IMR-90 (cell line): ENCODE measurements at places on chromosomes 4 and X.

DNA sequence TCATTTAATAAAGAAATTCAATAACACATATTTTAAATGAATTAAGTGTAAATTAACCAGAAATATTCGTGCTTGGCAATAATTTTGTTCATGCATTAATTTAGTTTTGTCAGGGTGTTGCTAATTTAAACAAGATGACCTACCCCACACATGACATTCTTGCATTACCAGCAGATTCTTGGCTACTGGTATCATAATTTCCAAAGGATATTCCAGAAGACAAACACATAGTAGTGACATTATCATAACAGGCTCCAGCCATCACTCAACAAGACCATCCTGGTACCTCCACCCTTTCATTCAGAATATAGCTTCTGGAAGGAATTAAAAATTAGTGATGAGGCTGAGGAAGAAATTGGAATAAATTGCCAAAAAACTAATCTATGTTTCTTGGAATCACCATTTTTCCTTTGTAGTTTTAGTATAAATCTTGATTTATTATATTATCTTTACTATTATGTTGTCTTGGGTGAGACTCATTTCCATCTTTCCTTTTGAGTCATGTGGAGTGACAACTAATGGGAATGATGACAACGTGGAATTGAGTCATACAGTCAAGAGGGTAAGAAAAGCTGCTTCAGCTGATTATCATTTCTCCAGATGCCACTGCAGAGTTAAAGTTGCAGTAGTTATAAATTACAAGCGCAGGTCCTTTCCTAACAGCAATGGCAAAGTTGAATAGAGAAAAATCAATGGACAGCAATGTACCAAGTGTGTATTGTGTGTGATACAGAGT, 30.9 kb upstream of the HHIP start:
- DNase-seq: peak; percentile 60

GRCh38 chr4:140575489-140575888, 6.7 kb upstream of the UCP1 start:
- DNase-seq: no peak

- no peak for DNase-seq
Measured at GRCh38 chr4:95038791-95039190, 281.0 kb downstream of the BMPR1B start.

DNA sequence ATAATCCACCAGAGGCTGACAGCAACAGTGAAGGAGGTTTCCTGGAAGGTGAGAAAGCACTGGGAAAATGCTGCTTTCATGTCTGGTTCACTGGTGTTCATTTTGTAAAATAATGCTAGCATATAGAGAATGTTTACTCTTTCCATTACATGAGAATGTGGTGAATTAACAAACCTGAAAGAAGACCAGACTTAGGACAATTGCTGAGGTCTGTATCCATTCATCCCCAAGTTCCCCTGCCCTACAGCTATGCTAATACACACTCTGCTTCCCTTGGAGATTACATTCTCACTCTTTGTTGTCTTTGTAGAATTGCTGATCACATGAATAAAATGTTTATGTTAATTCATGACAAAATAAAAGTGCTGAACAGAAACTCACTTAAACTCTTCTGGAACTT, 99.5 kb downstream of the ARHGAP6 start:
- no peak for DNase-seq

GRCh38 chr4:33941854-33942253, 2302.5 kb downstream of the ARAP2 start:
- DNase-seq: no peak

GRCh38 chrX:10049236-10049635, 82.1 kb downstream of the CLDN34 start:
- DNase-seq: peak; percentile 4

- peak; percentile 25 for DNase-seq
Measured at GRCh38 chr4:140423106-140423505, 4.3 kb downstream of the CLGN start.

DNA sequence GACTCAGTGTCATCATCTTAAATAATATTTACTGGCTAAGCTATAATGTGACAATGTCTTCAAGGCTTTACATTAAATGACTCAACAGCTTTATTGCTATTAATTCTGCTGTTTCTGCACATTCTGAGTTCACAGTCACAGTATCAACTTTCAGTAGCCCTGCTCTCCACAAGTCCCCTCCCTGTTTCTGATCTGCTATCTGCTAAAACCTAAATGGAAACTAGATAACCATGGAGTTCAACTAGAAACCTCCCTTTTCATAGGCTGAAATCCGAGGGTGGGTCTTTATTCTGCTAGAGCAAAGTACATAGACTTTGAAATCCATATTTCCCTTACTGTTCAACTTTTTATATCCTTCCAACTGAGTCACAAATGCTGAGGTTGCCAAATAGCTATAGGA, 5.4 kb upstream of the ACE2 start:
- DNase-seq: no peak

- no peak for DNase-seq
Measured at GRCh38 chr4:81459228-81459627, 12.5 kb downstream of the RASGEF1B start.

GRCh38 chr4:13710246-13710885, 82.8 kb upstream of the BOD1L1 start:
- no peak for DNase-seq

- DNase-seq: no peak
Measured at GRCh38 chr4:105677709-105678108, 30.8 kb downstream of the INTS12 start.

DNA sequence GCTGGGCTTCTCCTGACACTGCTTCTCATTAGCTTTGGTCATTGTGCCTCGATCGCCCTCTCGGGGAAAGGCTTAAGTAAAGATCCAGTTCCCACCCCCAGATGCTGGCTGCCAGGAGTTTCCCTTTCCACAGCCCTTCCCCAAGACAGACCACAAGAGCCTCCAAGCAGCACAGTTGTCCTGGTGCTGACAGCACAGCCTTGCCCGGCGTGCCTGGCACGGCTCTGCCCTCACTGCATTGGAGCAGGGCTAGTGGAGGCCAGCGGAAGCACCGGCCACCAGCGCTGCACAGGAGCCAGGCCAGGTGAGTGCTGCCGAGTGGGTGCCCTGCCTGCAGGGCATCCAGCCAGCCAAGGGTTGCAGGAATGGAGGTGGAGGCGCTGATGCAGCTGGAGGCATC, 9.7 kb upstream of the MSANTD1 start:
- no peak for DNase-seq

- no peak for DNase-seq
Measured at GRCh38 chrX:54714424-54714823, 83.6 kb downstream of the ITIH6 start.

DNA sequence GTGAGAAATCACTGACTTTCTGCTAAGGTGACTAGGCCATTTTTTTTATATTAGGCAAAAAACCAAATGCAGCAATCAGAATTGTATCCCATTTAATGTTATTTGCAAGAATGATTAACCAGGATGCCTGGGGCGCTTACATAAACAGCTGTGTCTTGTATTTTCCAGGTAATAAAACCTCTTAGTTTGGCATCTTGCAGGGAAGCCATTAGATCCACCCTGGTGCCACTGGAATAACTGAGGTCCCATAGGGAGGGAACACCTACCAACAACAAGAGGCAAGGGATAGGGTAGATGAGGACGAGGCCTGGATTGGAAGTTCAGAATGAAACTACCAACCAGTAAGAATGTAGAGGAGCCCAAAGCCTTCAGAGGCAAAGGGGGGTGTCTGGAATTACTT, 288.3 kb downstream of the ARHGAP24 start:
- no peak for DNase-seq

- no peak for DNase-seq
Measured at GRCh38 chr4:47155919-47156318, 124.6 kb downstream of the GABRB1 start.

GRCh38 chrX:115372152-115372551, 82.6 kb downstream of the LUZP4 start:
- peak; percentile 79 for DNase-seq

DNA sequence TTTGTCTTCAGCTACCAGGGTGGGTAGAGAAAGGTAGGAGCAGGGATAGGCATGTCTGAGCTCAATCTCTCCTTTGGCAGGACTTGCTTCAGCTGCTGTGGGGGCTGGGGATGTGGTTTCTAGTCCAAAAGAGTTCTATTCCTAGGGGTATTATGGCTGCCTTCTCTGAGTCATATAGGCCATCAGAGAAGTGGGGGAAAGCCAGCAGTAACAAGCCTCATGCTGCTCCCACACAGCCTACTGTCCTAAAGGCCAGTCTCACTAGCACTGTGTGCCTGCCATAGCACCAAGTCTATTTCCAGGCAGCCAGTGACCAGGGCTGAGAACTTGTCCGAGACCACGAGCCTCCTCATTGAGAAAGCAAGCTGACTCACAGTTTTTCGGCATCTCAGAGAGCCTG, 270.6 kb downstream of the DCAF12L2 start:
- no peak for DNase-seq

- DNase-seq: no peak
Measured at GRCh38 chr4:160091631-160092030, 988.8 kb downstream of the RAPGEF2 start.

- DNase-seq: peak; percentile 28
Measured at GRCh38 chr4:60201052-60201673, 999.0 kb upstream of the ADGRL3 start.

GRCh38 chr4:168852933-168853713, 156.9 kb downstream of the CBR4 start:
- DNase-seq: no peak

- no peak for DNase-seq
Measured at GRCh38 chr4:79198951-79199587, 126.8 kb downstream of the NAA11 start.

DNA sequence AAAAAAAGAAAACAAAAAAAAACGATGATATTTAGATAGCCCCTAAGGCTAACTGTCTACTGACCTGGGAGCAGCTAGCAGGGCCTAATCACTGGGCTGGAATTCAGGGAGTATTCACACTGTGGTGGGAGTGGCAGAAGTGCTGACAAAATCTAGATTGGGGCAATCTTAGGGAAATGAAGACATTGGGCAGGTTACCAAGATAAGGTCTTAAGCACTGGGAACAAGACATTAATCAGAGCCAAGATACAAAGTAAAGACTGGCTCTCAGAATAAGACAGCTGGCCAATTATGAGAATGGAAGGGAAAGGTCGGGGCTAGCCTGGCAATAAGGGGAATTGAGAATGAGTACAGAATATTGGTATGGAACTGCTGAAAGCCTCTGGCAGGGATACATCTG, 100.2 kb upstream of the GRIA3 start:
- DNase-seq: no peak

DNA sequence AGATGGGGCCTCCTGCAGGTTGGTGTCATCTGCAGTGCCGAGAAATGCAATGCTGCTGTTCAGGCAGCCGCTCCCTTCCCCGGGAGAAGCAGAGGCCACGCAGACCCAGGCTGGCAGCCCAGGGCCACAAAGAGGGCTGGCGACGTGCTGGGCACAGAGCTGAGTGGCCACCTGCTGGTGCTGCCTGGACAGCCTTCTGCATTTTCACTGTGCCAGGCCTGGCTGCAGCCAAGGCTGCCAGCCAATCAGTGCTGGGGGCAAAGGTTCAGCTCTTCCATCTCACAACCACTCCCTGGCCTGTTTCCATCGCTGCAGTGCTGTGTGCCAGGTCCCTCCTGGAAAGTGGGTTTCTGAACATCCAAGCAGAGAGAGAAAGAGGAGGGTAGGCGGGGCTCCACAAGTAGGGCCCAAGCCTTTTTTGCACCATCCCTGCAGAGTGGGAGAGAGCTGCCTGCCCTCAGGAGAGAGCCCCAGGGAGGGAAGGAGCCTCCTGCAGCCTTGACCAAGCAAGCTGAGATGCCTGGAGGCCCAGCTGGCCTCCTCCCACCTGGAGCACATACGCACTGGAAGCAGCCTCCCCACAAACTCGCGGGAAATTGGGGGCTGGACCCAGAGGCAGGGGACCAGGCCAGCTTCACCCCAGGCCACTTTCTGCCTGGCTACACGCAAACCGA, 20.1 kb downstream of the ADRA2C start:
- DNase-seq: no peak

- no peak for DNase-seq
Measured at GRCh38 chrX:132953354-132953753, 5.1 kb downstream of the HS6ST2 start.

GRCh38 chr4:159102622-159103383, at the start of gene RAPGEF2:
Gene RAPGEF2 (plus strand): TSS chr4:159103079. CDS start chr4:159104163, 1,084 bp downstream.
- DNase-seq: peak; percentile 91

GRCh38 chr4:147163311-147163710, 217.6 kb upstream of the TTC29 start:
- no peak for DNase-seq

- peak; percentile 65 for DNase-seq
Measured at GRCh38 chrX:16827225-16827624, 41.0 kb downstream of the TXLNG start.

DNA sequence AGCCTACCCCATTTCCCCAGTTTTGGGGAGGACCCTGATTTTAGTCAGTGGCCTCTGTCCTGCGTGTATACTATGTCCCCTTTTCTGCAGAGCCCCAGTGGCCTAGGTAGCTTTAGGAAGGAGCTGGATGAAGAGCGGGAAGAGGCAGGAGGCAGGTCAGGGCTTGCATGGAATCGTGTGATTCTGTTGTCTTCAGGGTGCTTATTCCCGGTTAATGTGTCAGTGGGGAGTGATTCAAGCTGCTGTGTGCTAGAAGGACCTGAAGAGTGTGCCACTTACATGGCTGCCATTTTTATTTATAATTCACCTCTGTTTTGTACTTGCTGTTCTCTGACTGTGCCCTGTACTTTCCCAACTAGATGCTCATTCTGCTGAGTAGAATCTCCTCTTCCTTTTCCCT, 127.3 kb upstream of the AMOT start:
- DNase-seq: no peak

- DNase-seq: peak; percentile 37
Measured at GRCh38 chr4:26094911-26095310, 180.9 kb downstream of the SMIM20 start.

- DNase-seq: no peak
Measured at GRCh38 chr4:145552181-145552822, 66.9 kb upstream of the MMAA start.

DNA sequence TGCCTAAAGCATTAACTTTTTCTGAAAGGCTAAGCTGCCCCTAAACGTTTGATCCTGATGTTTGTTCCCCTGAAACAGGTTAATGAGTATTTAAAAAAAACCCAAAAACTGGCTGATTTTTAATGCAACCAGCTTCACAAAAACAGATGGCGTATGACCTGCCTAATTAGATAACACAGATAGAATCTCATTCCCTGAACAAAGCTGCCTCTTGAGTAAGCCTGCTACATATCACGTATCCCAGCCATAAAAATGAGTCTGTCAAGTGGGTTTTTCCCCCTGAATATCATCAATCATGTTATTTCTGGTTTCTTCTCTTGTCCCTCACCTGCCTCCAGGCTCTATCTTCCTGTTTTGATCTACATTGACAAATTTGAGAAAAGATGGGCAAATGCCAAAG, 154.2 kb upstream of the FAM9B start:
- no peak for DNase-seq

DNA sequence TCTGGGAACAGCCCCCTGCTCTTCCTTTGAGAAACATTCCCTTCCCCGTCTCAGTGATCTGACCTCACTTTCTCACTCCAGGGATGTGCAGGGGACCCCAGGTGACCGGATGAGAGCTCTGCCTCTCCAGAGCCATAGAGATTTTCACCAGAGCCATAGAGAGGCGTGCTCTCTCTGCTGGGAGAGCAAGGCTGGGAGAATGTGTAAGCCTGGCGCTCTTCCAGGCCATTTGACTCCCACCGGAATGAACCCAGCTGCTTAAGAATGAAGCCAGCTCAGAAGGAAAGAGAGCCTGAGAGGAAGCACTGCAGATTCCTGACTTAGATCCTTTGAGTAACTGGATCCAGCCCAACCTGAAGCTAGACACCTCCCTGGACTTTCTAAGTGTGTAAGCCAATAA, 106.4 kb downstream of the DHX15 start:
- DNase-seq: peak; percentile 89
